Astrocyte of the spinal cord (primary cell): ENCODE measurements at places on chromosomes 1 and 21.

GRCh38 chr1:45002650-45003645 is 8.2 kb downstream of the HECTD3 start:
- DNase-seq: no peak

DNA sequence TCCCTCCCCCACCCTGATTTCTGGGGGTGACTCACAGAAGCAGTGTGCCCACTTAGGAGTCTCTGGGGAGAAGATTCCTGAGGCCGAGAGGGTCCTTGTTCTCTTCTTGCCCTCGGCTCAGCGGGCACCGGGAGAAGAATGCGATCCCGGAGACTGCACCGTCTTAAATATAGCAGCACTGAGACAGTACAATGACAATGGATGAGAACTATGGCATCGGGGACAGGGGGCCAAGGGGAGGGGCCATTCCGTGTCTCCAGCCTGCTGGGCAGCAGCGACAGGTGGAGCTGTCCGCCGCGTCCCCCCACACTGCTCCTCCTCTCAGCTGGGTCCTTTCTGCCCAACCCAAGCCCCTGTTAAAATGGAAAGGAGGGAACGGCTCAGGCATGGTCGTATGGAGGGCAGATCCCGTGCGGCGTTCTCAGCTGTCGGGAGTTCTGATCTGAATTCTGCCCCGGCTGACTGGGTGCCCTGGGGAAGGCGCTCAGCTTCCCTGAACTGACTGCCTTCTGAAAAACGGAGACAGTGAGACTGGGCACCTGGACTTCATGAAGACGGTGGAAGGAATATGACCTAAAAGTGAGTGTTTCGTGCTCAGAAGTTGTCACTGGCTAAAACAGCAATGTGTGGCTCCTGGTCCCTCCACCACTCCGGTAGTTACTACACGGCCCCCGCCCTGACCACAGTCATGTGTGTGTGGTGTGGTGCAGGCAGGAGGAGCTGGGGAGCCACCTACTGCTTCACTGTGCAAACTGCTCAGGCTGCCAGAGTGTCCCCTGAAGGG is at the start of gene MYOM3:
MYOM3 (minus strand) TSS at position 140 of the 784 bp plus-strand sequence. CDS start 3,499 bp downstream, outside the sequence.
- DNase-seq: peak; percentile 73

- DNase-seq: no peak
Observed at GRCh38 chr1:67004176-67004575, 49.8 kb downstream of the SLC35D1 start.

- no peak for DNase-seq
Observed at GRCh38 chr1:221761354-221762002, 19.6 kb upstream of the DUSP10 start.

DNA sequence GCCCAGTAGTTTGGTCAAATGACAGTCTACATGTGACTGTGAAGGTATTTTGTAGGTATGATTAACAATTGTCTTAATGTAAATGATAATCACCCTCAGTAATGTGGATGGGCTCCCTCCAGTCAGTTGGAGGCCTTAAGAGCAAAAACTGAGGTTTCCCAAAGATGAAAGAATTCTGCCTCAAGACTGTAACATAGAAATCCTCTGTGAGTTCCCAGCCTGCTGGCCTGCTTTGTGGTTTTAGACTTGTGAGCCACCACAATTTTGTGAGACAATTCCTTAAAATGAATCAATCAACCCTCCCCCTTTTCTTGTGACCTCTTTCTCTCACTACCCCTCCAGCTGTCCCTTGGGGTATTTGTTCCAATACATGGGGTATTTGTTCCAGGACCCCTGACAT is 226.4 kb upstream of the DPYD start:
- DNase-seq: peak; percentile 22

- DNase-seq: no peak
Observed at GRCh38 chr1:236575523-236575922, 28.8 kb downstream of the HEATR1 start.

DNA sequence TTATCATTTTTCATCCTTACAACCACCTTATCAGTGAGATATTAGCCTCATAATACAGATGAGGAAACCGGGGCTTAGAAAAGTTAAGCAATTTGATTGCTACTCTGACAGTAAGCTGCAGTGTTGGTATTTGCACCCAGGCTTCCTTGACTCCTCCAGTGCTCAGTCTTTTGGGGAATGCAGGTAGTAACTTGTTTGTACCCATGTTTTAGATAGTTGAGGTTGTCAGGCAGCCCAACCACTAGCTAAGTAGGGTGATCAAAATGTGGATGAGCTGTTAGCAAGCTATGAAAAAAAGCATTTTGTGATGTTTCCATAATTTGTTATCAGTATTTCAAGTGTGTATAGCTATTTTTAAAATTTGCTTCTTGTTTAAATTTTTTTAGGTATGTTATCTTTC is 80.8 kb downstream of the SASS6 start:
- no peak for DNase-seq

DNA sequence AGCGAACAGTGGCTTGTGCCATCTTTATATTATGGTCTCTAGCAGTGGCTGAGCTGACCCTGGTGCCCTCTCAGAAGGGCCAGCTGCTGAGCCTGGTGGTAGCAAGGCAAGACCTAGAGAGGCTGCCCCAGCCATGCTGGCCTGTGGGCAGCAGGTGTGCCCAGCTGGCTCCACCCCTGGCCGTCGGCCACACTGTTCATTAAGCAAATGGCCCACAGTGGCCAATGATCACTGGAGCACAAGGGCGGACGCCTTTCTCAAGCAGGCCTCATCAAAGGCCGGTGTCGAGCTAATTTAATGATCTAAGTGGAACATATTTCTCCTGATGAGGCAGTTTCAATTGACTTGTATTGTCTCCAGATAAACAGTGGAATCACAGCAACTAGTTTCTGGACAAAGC is 89.4 kb downstream of the GRIK3 start:
- no peak for DNase-seq

GRCh38 chr1:48470481-48470855 is 1.5 kb downstream of the SPATA6 start:
- DNase-seq: peak; percentile 41

DNA sequence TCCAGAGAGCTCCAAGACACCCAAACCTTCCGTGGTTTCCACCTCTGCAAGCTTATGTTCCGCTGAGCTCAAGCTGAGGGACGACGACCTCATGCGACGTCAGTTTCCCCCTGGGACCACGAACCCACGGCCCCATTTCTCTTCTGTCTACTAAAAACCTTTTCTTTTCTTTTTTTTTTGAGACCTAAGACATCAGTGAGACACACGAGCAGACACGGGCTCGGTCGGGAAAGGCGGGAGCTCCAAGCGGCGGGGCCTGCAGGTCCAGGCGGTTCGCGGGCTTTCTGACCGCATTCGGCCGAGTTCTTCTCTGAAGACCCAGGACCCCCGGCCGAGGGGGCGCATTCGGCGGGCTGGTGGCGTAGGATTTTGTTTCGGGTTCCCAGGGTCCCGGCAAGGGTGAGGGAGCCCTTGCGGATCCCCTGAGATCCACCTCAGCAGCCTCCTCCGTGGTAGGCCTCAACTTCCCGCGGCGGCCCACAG is 402 bp downstream of the C21orf58 start:
- DNase-seq: no peak

GRCh38 chr1:9400425-9401079 is 107.9 kb downstream of the SPSB1 start:
- DNase-seq: peak; percentile 46

DNA sequence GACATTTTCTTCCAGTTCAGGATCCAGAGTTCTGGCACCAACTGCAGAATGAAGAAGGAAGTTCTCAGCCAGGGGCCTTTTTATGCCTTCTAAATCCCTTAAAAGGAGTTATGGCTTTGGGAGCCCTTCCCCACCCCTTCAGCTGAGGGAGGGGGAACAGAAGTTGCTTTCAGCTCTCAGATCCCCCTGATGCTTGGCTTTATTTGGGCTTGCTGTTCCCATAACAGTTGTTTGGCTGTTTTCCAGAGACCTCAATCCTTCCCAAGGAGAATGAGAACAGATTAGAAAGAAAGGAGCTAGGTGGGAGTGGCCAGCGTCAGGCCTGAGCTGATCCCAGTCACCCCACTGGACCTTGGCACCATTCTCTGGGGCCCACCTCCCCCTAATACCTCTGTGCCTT is at the start of gene RPE65:
RPE65 (minus strand) TSS at position 54 of the 400 bp plus-strand sequence; CDS start at position 5, 49 bp downstream.
- DNase-seq: peak; percentile 59

DNA sequence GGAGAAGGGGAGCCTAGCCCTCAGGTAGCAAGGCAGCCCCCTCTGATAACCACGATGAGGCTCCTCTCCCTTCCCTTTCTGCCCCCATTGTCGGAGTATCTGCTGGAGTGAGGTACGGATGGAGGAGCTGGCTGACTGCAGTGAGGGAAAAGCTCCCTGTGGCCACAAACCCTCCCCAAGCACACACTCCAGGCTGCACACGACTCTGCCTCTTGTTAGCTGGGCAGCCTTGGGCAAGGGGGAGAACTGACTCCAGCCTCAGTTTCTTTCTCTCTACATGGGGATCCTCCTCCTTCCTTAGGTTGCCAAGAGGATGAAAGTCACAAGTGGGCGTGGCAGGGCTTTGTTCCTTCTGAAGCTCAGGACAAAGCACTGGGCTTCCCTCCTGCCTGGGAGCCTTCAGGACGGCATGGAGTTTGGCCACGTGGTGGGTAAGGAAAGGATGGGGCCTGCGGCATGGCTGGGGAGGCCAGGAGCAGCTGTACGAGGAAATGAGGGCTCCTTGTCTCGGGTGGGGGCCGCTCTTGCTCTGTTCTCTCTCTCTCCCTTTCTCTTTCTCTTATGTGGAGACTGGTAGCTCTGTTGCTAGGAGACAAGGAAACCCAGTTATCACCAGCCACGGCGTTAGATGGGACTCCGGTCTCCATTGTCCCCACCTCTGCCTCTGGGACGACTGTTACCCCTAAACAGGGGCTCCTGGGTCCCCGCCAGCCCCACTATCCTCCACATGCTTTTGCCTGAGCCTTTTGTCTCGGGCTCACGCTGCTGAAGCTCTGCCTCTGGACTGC is 39.7 kb downstream of the LRP8 start:
- DNase-seq: no peak

DNA sequence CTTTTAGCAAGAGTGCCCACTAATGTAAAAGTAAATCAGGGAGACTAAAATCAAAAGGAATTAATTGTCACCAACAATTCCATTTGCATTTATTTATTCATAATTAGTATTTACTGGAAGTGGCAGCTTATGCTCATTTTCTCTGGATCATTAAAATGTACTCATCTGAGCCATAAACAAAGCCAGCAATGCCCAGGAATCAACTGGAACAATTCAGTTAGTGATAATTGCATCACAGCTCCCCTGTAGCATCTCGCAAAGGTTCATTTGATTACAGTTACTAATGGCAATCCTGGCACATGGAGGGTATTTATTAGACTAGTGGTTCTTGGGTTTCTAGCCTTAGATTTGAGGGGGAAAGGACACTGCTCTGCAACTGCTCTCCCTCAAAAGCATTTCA is 92.7 kb upstream of the C1orf21 start:
- no peak for DNase-seq

GRCh38 chr21:20882462-20883407 is 115.5 kb upstream of the NCAM2 start:
- DNase-seq: peak; percentile 54

GRCh38 chr1:33382661-33383415 is 48.1 kb downstream of the PHC2 start:
- DNase-seq: no peak

DNA sequence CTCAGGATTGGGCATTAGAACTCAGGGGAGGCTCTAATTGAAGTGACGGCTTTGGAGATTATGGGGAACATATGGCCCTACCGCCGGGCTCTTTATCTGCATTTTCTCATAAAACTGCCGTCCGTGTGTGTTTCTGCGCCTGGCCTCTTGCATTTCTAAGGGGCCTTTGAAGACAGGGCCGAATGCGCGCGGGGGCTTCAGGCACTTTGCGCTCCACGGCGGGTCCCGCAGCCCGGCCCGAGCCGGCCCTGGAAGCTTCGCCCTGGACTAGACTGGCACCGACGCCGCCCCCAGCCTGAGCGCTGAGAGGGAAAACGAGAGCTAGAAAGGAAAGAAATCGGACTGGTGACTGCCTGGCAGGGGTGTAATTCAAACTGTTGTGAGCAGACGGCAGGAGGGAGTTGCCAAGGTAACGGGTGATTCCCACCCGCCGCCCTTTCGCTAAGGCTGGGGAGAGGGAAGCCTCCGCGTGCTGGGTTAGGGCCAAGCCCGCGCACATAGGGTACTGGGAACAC is 120.7 kb downstream of the LMX1A start:
- no peak for DNase-seq

DNA sequence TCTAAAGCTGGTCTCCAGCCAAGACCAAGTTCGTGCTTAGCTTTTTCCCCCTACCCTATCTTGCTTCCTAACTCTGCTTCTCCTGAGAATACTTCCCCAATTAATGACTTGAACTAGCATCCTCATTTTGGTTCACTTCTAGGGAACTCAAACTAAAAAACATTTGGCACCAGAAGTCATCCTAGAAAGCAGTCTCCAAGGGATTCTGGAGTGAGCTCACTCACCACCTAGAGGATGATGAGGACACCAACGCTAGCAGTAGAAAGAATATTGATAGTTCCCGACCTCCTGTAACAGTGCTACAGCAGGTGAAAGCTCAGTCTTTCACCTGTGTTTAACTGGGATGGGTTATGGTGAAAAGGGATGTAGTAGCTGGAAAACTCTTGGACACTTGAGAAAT is 4.7 kb upstream of the PSMB2 start:
- DNase-seq: no peak

- no peak for DNase-seq
Observed at GRCh38 chr21:34513129-34513675, 1.2 kb upstream of the KCNE1 start.

GRCh38 chr1:13801655-13802486 is 101.9 kb downstream of the PRDM2 start:
- no peak for DNase-seq

DNA sequence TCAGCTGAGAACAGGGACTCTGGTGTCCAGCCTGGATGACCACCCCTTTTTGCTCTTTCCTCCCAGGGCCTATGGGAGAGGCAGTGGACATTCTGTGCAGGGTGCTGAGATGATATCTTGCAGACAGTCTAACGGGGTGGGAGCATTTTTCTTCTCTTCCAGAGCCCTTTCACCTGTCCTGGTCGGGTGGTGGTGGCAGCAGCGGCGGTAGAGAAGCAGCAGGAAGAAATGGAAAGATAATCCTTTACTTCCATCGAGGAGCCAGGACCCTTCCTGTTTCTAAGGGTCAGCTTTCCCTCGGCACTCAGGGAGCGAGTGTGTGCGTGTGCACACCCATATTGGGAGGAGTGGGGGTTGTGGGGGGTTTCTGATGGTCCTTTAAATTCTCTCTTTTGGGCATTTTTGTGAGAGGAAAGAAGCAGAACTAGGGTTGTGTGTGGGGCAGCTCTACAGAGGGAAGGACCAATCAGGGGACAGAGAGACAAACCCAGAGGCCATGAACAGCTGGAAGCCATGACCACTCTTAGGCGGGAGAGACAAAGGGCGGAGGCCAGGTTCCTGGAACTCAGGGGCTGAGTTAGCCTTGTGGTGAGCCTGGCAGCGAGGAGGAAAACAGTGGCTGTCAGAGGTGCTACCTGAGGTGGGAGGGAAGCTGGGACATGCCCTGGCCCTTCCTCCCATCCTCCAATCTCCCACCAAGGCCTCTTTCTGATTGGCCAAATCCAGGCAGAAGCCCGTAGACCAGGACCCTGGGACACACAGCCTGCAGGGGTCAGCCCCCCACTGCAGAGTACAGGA is 31.2 kb upstream of the CSF3R start:
- DNase-seq: no peak

GRCh38 chr1:229264487-229264886 is 6.4 kb upstream of the RAB4A start:
- DNase-seq: no peak
